Heart left ventricle (tissue), 16 donors: ENCODE measurements at places on chromosomes 2 and 18. TPM values are rescaled to one million over a fixed set of nuclear protein-coding genes. Genes with fewer than 3 reads are reported as not detected.

Gene ABCB11
- total RNA-seq: not detected

GRCh38 chr18:73270920-73271634, 403.3 kb upstream of the NETO1 start:
- no peak for DNase-seq

GRCh38 chr2:238657132-238658053, 190.5 kb upstream of the TWIST2 start:
- no peak for DNase-seq

- DNase-seq: peak; percentile 32
Observed at GRCh38 chr18:49510393-49511115, 23.5 kb upstream of the C18orf32 start.
